ENCODE measurements at places on chromosomes 3 and 15.

GRCh38 chr3:40396406-40396805 is 9.4 kb downstream of the ENTPD3 start:
- DNase-seq: no peak

- no peak for DNase-seq
These were observed 52.7 kb downstream of the MB21D2 start for GRCh38 chr3:192864941-192865340.

DNA sequence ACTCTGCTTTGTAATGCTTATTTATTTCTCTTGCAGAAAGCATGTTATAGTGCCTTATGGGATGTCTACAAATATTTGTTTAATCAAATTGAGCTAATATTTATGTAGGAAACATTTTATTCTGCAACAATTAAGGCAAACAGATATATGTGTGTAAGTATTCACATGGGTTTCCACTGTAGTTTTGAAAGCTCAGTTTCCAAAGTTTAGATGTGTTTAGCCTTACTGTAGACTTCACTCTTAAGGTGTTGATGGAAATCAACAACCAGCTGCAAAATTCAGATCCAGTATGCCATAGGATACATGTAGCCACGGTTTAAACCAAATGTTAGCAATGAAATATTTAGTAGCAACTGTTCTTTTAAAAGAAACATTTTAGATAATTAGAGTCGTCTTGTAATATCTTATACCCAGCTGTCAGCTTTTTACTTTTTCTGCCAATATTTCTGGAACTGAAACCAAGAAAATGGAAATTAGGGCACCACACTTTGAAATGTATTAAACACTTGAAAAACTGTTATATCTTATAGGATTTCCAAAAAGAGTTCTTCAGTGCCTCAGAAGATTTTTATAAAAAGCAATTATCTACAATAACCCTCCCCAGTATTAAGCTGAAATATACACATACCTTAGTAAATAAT is 18.5 kb downstream of the PIK3CA start:
- DNase-seq: no peak

DNA sequence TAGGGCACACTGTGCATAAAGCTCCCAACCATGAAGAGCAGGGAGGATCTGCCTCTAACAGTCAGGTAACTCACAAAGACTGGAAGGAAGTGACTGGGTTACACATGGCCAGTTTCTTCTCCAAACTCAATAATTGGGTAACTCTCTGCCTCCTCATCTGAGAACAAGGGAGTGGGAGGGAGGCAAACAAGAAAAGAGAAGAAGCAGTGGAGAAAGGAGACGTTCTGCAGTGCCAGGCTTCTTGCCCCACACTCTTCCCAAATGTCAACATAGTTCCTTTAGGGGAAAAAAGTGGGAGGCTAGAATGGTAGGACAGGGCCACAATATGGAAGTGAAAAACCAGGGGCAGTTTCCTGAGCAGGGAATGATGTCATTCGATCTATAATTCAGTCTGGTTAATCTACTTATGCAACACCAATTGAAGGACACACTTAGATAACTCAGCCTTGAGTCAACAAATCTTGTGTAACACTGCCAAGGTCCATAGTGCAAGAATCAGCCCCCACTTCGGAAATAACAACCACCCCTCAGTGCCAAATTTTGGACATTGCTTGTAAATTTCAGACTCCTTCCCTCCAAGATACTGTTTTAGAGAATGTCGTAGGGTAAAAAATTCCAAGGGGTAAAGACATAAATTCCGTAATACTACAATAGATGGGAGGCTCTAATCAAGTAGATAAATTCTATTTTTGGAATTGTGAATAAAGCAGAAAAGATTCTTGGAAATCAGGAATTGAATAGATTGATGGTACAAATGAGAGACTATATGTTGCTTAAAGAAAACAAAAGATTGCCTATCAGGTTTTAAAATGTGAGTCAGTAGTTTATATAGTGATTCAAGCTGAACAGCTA is 143.0 kb downstream of the LPP start:
- DNase-seq: peak; percentile 62

- DNase-seq: no peak
These were observed 3.7 kb upstream of the DLL4 start for GRCh38 chr15:40925495-40925862.

DNA sequence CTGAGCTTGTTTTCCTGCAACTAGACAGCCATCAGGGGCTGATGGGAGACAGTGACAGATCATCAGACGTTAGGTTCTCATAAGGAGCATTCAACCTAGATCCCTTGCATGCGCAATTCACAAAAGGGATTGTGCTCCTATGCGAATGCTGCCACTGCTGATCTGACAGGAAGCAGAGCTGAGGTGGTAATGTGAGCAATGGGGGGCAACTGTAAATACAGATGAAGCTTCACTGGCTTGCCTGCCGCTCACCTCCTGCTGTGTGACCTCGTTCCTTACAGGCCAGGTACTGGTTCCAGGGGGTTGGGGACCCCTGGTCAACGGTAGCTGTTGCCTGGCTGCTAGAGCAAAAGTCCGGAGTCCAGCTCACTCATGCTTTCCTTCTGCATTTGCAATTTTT is 26.4 kb upstream of the KCNAB1 start:
- DNase-seq: no peak

GRCh38 chr15:51065781-51066180 is 28.9 kb downstream of the TNFAIP8L3 start:
- DNase-seq: no peak

- no peak for DNase-seq
These were observed 154.1 kb downstream of the LIPC start for GRCh38 chr15:58585693-58586443.

GRCh38 chr3:126539558-126540250 is 15.7 kb downstream of the CHST13 start:
- no peak for DNase-seq

- no peak for DNase-seq
These were observed 2.9 kb downstream of the TPM1 start for GRCh38 chr15:63045465-63045840.

DNA sequence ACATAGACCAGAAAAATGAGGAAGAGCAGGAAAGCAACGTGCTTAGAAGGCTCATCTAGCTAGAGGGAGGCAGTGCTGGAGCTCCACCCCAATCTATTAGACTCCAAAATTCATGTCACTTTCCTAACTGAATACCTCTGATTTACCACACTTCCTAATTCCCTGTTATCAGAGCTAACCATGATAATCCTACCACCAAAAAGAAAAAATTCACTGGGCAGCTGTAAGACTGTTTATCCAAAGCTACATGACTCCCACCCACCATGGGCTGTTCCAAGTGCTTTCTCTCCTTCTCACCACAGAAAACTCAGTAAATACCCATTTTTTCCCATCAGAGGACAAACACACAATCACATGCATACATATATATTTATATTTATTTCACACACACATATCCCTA is 479.5 kb upstream of the WNT5A start:
- no peak for DNase-seq

DNA sequence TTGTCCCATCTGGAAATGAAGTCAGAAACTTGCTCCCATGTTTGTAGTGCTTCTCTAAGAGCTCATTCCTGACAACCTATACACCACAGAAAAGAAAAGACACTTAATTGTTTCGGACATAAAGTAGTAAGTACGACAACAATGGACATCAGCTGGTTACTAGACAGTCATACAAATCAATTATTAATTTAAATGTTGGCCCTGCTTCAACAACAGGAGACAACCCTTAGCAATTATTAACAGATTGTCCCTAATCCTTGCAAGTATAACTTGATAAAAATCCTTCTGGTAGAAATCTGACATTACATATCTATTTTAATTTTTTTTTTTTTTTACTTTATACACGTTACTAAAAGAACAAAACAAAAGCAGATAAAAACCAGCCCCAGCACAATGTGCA is 29.8 kb downstream of the ERICH6 start:
- no peak for DNase-seq

DNA sequence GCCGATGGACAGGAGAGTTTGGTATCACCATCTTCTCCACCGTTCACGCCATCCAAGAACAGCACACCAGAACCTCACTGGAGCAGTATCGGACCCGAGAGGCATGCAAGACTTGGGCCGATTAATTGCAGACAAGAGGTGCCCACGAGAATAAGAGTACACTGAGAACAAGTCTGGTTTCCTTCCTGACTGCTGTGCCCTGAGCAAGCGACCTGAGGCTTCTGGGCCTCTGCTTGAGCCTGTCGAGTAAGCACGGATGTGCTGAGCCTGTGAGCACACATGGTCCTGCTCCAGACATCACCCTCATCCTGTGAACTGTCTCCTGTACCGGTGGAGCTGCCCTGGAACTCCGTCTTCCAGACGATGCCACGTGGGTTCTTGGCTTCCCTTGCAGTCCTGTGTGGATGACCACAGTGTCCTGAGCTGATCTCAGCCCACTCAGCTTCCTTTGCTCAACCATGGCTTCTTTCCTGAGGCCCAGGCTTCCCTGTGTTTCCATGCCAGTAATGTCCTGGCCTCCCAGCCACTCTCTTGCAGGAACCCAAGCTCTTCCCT is 34.3 kb upstream of the SNRPA1 start:
- no peak for DNase-seq

All from Daoy (cell line).